ENCODE measurements at places on chromosomes 2 and 18.

DNA sequence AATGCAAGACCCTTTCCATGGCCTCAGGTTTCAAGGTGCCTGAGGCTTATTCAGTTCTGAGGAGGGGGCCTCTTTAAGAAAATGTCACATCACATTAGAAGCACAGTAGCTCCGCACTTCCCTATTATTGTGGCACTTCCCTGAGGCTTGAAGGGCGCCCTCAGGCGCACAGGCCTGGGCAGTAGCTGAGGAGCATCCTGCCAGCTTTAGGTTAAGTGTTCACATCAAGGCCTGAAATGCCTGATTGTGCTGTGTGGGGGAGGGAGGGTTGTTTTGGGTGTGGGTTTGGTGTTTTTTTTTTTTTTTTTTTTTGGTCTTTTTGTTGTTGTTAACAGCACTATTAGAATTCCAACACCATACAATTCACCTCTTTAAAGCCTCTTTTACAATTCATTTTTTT is 107.9 kb downstream of the CABLES1 start:
- DNase-seq = no peak

DNA sequence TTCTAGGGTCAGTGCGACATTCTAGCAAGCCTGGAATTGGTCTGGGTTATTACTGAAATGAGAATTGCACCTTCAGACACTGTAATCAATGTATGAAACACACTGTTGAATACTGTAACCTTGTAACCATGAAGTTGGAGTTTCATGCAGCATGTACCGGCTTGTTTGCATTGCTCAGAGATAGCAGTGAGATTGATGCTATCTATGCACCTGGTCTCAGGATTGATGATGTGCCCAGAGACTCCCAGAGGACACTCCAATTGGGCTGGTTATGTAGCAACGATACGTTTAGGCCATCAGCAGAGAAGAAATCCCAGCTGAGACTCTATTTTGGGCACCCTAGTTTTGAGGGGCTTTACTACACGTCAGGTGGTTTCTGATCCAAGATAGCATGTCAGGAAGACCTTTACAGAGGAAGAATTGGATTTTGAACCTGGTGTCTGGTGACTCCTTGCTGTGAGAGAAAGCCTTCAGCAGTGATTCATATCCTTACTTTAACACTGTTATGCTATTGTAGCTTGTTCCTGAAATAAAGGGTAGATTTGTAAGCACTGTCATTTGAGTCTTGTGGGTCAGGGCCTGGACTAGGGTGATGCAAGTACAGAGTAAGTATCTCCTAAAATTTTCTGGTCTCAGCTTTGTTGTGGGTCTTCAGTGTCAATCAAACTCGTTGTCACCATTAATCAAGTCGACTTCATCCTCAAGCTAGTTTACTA is 305.1 kb upstream of the GULP1 start:
- no peak for DNase-seq

DNA sequence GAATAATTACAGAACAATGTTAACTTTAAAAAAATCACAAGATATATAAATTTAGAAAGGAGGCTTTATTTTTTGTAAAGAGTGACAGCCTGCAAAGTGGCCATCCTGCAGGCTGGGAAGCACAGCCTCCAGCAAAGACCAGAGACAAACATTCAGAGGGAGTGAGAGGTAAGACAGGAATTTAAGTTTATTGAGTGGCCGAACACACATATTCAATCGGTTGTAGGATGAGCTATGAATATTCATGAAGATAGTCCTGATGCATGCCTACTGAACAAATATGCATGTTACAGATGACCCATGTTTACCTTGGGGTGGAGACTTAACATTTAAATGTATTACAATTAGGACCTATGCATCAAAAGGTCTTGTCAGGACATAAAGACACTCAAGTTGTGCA is 33.4 kb upstream of the HNRNPA3 start:
- no peak for DNase-seq

- no peak for DNase-seq
Observed at GRCh38 chr2:167411367-167411766, 523.1 kb downstream of the XIRP2 start.

DNA sequence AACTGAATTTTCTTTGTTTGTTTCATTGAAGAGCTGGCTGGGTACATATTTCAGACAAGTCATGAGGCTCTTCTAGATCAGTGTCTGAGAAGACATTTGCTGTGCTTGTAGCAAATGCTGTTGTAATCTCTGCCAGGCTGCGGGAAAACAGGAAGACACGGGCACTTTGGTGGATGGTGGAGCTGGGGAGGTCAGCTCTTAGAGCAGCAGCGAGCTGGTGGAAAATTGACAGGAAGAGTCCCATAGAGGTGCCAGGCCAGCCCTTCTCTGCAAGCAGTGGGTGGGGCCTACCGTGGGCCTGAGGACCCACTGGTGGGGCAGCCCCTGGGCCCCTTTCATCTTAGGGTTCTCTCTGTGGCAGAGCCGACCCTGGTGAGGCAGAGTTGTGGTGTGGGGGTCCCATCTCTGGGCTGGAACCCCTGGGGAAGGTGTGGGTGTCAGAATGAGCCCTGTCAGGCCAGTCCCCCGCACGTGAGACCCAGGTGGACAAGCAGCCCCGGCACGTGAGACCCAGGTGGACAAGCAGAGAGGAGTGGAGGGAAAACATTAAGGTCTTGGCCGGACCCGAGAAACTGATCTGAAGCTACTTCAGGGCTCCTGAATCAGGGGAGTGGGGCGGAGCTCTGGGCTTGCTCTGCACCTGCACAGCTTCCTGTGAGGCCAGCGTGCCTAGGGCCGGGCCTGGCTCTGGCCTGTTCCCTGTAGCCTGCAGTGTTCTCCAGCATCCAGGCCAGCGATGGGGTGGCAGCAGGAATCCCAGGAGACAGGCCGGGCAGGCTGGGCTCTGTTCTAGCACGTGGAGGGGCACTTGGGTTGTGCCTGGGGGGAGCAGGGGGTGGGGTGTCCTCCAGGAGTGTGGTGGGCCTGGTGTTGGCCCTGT is 273.5 kb upstream of the HDAC4 start:
- no peak for DNase-seq

- no peak for DNase-seq
Observed at GRCh38 chr2:217593732-217594131, 409.1 kb downstream of the TNS1 start.

DNA sequence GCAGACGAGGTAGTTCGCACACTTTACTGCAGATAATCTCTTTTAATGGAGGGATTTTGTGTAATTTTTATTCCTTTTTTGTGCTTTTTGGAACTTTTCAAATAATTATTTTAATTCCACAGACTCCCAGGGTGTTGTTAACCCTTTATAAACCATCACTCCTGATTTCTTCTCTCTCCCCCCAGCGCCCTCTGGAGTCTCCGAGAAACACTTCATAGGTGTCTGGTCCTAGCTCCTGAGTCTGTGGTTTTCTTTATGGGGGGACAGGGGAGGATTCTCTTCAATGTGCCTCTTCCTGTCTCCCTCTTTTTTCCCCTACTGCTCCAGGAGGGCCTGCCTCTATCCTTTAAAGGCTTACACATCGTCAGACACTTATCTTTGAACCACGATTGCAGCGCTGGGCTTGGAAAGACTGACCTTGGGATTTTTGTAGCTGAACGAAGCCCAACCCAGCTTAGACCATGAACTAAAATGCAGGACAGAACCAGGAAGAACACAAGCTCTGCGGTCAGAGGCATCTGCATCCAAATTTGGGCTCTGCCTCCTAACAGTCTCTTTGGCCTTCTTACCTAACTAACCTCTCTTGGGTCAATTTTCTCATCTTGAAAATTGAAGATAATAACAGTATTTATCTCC is 7.1 kb upstream of the PKDCC start:
- no peak for DNase-seq

- peak; percentile 58 for DNase-seq
Observed at GRCh38 chr2:29115797-29116781, 874 bp downstream of the CLIP4 start.

DNA sequence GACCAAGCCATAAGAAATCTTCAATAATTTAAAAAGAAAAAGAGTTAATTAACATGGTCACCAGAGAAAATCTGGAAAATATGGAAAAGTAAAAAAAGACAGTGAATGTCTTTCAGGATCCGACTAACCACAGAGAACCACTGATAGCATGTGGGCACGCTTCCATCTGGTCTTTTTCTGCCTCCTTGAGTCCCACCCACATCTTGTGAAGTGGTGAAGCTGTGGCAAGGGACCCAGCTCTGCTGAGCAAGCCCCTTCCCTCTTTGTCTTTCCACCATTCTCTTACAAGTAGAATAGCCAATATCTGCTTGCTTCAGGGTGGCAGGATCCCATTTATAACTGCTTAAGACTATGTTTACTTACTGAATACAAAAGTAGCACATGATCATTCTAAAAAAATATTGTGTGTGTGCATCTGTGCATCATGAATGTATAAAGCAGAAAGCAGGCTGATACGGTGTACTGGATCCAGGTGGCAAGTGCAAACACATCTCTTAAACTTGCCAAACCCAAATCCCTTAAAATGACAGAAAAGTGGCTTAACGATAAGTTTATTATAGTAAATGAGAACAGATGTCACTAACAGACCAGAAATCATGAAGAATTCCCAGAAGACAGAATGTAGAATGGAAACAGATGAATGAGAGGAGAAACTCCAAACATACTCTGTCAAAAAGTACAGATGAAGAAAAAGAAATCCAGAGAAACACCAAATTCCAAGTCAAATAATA is 52.3 kb downstream of the FOXI3 start:
- DNase-seq = no peak

DNA sequence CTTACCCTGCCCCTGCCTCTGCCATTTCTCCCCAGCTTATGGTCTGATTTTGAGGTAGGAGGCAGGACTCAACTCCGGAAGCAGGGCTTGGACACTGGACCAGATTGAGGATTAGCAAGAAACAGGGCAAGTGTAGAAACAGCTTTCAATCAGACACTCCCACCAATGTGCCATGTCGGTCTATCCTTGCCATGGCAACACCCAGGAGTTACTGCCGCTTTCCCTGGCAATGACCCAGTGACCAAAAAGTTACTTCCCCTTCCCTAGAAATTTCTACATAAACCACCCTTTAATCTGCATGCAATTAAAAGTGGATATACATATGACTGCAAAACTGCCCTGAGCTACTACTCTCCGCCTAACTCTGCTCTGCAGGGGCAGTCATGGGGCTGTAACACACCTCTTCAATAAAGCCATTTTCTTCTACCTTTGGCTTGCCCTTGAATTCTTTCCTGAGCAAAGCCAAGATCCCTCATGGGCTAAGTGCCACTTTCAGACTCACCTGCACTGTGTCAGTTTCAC is 156.7 kb downstream of the LPIN1 start:
- DNase-seq = no peak

DNA sequence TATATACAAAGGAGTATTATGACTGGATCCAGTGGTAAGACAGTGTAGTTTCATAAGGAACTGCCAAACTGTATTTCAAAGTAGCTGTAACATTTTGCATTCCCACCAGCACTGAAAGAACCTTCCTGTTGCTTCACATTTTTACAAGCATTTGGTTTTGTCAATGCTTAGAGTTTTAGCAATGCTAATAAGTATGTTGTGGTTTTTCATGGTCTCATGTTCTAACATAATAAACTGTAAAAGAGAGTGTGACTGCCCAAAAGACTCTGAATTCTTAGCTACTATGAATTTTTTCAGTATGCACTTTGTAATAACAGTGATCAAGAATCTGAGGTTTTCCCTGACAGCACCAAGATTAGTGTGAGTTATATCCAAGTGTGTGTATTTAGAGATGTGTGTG is 604.2 kb downstream of the XIRP2 start:
- DNase-seq = no peak

- DNase-seq = no peak
Observed at GRCh38 chr18:32366586-32367538, 103.8 kb downstream of the GAREM1 start.

- no peak for DNase-seq
Observed at GRCh38 chr2:140786585-140786984, 1344.2 kb downstream of the LRP1B start.

GRCh38 chr18:50776383-50776782 is 43.4 kb downstream of the MRO start:
- DNase-seq = no peak

GRCh38 chr2:10646153-10646552 is 43.6 kb downstream of the NOL10 start:
- DNase-seq = no peak

DNA sequence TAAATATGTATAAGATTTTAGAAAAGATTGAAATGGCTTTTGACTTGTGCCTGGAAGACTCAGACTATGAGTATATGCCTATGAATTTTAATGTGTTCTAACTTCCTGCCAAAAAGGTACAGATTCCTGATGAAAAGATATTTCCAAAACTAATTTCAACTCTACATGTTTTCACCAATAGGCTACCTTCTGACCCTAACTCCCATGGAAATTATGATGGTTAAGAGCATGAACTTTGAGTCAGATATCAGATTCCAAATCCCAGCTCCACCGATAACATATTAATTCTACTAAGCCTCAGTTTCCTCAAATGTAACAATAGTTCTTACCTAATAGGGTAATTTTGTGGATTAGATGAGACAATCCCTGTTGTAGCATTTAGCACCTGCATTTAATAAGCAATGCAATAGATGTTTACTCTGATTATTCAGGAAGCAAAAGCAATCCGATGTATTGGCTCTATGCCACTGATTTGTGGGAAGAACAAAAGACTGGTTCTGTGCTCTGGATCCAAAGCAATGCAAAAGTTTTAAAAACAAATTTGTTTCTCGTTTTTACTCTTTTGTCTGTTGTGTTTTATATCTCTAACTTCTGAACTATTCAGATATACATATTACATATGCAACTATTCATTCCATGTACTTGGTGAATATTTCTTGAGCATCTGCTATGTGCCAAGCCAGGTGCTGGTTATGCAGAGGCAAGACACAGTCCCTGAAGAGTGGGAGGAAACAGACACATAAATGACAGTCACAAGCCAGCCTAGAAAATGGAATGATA is 115.4 kb downstream of the GATA6 start:
- no peak for DNase-seq

- peak; percentile 49 for DNase-seq
Observed at GRCh38 chr2:68185541-68186164, 28.0 kb downstream of the PNO1 start.

DNA sequence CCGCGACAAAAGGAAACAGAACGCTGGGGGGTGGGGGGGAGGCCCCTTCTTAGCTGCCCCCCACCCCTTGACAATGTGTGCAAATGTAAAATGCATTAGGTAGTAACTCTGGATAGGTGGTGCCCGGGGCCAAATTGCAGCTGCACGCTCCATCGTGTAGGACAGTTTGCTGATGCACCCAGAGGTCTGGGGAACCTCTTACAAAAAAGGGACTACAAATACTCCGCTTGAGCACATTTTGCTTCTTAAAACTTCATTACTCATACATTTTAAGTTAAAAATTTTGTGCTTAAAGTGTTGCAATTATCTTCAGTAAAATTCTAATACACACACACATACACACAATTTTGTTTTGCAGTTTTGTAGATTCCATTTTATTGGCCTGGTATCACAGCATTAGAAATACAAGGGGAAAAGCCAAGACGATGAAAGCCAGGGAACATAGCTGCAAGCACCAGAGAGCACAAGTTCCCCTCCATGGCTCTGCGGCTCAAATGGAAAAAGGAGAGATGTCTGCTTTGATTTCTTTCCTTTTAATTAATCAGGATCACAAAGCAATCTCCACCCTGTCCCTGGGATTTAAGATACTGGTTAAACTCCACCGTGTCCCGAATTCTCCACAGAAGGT is 582.1 kb downstream of the ZEB2 start:
- DNase-seq = no peak

GRCh38 chr2:16332681-16333557 is 332.7 kb downstream of the CYRIA start:
- no peak for DNase-seq

Measured in activated CD4-positive, alpha-beta T cell treated with anti-CD3 and anti-CD28 coated beads, Interleukin-2, amount 50 U/mL, for 4 hours (primary cell).